ENCODE measurements at places on chromosomes 12 and 14.
A peak's percentile ranks its signal among the peaks of the same experiment; 100 is the strongest.

GRCh38 chr14:54529811-54530210, 20.1 kb downstream of the CGRRF1 start:
- DNase-seq: no peak

DNA sequence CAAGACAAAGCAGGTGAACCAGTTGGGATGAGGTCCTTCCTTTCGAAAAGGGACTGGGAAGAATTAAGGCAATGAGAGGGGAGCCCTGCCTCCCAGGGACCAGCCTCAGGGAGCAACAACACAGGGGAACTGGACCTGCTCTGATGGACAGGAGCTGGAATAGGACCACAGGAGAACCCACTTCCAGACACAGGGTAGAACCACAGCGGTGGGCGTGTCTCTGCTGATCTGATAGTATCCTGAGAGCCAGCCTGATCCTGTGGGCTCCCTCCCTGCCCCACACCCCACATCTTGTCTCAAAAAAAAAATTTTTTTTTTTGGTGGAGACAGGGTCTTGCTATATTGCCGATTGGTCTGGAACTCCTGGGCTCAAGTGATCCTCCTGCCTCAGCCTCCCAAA, 13.6 kb upstream of the PLEK2 start:
- DNase-seq: no peak

DNA sequence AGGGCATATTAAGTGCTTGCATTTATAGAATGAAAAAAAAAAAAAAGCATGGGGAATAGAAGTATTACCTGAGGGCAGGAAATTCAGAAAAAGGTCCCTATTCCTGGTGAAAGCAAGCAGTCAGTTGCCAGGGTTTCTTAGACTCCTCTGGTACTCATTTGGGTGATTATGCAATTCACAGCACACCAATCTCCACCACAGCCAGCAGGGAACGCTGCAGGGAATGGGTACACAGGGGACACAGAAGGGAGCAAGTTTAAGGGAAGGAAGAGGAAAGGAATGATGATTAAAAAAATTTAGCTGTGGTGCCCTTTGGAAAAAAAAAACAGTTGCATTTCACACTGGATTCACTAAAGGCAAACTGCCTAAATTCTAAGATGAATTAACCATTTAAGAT, 14.2 kb downstream of the BLTP3B start:
- DNase-seq: peak; percentile 6

- DNase-seq: no peak
Observed at GRCh38 chr12:32462908-32463307, 63.5 kb downstream of the FGD4 start.

GRCh38 chr14:37665951-37666350, 70.5 kb downstream of the TTC6 start:
- DNase-seq: no peak

GRCh38 chr12:12612358-12612757, 682 bp downstream of the CREBL2 start:
- DNase-seq: peak; percentile 76

DNA sequence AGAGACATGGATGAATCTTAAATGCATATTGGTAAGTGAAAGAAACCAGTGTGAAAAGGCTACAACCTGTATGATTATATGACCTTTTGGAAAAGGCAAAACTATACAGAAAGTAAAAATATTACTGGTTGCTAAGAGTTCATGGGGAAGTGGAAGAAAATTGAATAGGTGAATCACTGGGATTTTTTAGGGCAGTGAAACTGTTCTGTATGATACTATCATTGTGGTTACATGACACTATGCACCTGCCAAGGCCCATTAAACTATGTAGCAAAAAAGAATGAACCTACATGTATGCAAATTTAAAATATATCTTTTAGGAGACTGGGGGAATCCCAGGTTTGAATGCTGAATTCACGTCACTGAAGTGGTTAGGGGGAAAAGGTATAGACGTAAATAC, 12.6 kb upstream of the OR8S1 start:
- no peak for DNase-seq

DNA sequence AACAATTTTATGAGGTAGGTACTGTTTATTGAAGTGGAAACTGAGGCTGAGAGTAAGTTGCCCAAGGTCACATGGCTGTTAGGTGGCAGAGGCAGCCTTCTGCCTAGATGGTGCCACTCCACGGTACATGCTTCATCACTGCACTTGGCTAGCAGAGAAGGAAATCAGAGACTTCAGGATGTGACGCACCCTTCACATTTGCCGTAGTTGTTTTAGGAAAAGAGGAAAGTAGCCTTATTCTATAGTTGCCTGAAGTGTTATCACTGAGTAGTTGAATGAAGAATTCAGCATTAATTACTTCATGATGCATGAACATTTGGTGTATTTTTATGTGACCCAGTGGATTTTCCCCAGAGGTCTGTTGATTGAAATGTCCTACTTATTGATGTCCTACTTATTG, 55.7 kb downstream of the ERC1 start:
- DNase-seq: no peak
